ENCODE measurements at places on chromosomes 1 and 21. TPM values are rescaled to one million over a fixed set of nuclear protein-coding genes. Genes with fewer than 3 reads are reported as not detected.

The B3GALT5 gene
- 0.14 TPM for total RNA-seq

The OR2G6 gene
- not detected for total RNA-seq

The GPBP1L1 gene
- total RNA-seq, result 33.0 TPM

The ROR1 gene
- total RNA-seq, result 10.5 TPM

The RAB42 gene
- 3.1 TPM for total RNA-seq

The OR2M3 gene
- total RNA-seq, result not detected

The RGS13 gene
- total RNA-seq, result not detected

All from A549 treated with dexamethasone at 1 μM for 4 hours (cell line).